HFFc6 (cell line): ENCODE measurements at places on chromosomes 4 and X. TPM values are rescaled to one million over a fixed set of nuclear protein-coding genes. Genes with fewer than 3 reads are reported as not detected.
A peak's percentile ranks its signal among the peaks of the same experiment; 100 is the strongest.

GRCh38 chr4:31461421-31461820 is 741.3 kb downstream of the PCDH7 start:
- no peak for DNase-seq

The SH3RF1 gene
- total RNA-seq = 54.5 and 62.3 TPM in 2 replicates

- no peak for DNase-seq
These were observed 46.5 kb upstream of the RELL1 start for GRCh38 chr4:37732526-37733186.

GRCh38 chrX:69107231-69107739 is 58.0 kb downstream of the PJA1 start:
- no peak for DNase-seq

The ELF2 gene
- total RNA-seq = 14.2 to 22.8 TPM (median 18.2 TPM) in 3 replicates

GRCh38 chrX:72714478-72714916 is 391 bp upstream of the PHKA1 start:
- no peak for DNase-seq

GRCh38 chr4:137531986-137532868 is at the start of gene PCDH18:
Gene PCDH18, minus strand, starts transcription at chr4:137532494. Its CDS starts 406 bp downstream, at chr4:137532088.
- peak; percentile 95 for DNase-seq

DNA sequence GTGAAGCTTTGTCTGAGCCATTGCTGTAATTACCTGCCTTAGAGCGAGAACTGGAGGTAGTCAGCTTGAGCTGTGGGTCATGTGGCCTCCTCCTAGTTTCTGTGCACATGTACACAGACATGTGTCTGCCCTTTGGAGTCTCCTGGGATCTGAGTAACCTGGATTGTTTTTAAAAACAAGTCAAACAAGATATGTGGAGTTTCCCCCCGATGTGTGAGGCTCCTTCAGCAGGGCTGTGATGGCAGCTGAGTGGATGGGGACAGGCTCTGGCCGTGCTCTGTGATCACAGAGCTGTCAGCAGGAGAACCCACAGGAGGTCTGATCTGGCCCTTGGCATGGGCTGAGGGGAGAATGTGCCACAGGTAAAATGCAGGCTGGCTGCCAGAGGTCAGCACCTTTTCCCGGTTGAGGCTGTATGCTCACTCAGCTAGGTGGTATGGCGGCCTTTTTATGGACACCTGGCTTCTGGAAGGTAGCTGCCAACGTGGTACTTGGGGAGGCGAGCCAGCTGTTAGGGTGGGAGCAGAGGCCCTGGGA is 38.4 kb downstream of the NOP14 start:
- no peak for DNase-seq

DNA sequence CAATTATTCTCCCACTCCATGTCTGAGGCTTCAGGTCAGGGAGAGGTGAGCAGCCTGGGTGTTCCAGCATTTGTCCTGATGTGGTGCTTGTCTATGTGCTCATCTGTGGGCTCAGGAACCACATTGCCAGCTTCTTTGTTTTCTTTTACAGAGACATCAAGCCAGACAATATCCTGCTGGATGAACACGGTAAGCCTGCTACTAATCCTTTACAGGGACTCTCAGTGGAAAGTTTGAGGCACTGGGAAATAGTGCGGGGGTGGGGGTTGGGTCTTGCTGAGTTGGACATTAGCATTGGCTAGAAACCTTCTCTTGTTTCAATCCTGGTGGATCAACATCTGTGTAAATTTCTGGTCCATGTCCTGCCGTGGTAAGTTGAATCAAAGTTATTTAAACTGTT is 310.3 kb downstream of the EVC2 start:
- no peak for DNase-seq

GRCh38 chrX:123822965-123823364 is 36.9 kb upstream of the XIAP start:
- no peak for DNase-seq

DNA sequence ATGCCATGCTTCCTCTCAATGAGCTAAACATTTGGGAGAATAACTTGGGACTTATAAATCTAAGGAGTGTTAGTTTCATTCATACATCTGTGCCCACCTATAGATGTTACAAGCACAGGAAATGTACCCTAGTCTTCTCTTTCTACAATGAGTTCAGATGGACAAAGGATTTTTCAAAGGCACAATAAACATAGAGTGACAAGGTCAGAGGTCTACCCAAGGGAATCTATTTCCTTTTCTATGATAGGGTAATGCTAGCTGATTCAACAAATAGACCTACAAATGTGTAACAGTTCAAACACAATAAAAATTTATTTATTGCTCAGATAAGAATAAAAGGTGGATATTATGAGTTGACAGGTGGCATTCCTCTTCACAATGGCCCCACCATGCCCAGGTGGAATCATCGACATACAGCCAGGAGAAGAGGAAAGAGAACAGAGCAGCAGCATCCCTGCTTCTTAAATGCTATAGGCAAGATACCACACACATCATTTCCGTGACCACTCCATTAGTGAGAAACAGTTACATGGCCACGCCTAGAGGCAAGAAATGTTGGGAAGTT is 421.8 kb downstream of the HNRNPD start:
- DNase-seq = no peak

The MGAT4D gene
- total RNA-seq = not detected in 3 replicates

DNA sequence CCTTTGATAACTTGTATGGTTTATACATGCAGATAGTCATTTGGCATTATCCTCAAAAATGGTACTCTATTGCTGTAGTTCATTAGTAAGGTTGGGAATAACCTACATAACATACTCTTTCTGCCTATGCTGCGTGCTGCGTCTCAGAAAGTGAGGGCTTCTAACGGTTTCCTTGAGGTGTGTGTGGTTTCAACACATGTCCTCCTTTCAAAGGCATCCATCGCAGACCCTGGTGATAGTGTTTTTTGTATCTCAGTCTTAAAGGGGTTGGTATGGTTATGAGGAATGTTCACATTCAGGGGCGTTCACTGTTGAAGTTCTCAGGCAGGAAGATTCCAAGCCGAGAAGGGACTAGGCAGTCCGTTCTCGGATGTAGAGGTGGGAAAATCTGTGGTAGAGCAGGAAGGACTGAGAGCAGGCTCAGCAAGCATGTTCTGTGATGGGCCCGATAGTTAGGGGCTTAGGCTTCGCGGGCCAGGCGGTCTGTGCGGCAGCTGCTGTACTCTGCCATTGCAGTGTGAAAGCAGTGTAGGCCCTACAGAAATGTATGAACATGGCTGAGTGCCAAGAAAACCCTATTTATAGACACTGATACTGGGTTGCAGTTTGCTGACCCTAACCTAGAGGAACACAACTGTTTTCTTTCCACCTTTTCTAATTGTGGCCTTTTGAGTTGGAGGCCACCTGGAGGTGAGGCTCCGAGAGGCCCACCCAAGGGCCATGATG is 123.2 kb downstream of the GPR143 start:
- no peak for DNase-seq

DNA sequence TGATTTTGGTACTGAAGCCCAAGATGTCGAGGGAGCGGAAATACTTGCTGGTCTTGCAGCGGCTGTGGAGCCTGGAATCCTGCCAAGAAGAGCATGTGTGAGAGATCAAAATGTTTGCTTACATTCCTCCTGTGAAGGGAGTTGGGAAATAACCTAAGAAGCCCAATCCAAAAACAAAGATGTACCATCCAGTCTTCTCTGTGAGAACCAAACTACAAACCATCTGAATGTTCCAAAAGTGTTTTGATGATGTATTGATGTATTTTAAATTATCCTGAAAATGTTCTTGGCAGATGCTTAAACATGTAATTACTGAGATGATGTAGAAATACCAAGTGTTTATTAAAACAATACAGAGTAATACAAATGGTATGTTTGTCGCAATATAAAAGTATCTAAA is 10.1 kb upstream of the ADH1A start:
- DNase-seq = peak; percentile 59

- peak; percentile 49 for DNase-seq
These were observed 105.9 kb downstream of the CT47B1 start for GRCh38 chrX:120769576-120770341.

DNA sequence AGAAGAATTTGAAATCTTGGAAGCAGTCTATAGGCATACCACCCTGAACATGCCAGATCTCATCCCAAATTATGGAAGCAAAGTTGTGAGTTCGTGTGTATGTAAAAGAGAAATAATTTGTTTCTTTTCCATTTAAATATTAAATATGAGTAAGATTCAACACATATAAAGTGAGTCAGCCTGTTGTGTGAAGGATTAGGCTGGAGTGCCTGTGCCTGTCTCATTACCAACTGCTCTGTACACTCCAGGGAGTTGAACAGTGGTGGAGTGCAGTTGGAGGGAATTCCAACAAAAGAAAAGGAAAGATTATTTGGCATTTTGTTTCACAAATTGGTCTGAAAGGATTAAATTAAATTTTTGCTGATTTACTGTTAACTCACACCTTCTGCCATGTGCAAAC is 435.6 kb downstream of the FAT4 start:
- no peak for DNase-seq

The TRPC5OS gene
- total RNA-seq = not detected in 3 replicates

The EXOC1L gene
- total RNA-seq = not detected in 3 replicates

The DDIT4L gene
- total RNA-seq = 0.10 to 3.1 TPM (median 1.5 TPM) in 3 replicates

The PCGF3 gene
- 29.0 to 34.5 TPM (median 31.7 TPM) in 3 replicates for total RNA-seq
